CD14-positive monocyte (primary cell): ENCODE measurements at places on chromosomes 5 and 9.

GRCh38 chr5:124655251-124655917 is 91.1 kb downstream of the ZNF608 start:
- DNase-seq, result no peak

GRCh38 chr5:160169326-160169725 is 50.1 kb upstream of the PWWP2A start:
- DNase-seq, result peak; percentile 5

DNA sequence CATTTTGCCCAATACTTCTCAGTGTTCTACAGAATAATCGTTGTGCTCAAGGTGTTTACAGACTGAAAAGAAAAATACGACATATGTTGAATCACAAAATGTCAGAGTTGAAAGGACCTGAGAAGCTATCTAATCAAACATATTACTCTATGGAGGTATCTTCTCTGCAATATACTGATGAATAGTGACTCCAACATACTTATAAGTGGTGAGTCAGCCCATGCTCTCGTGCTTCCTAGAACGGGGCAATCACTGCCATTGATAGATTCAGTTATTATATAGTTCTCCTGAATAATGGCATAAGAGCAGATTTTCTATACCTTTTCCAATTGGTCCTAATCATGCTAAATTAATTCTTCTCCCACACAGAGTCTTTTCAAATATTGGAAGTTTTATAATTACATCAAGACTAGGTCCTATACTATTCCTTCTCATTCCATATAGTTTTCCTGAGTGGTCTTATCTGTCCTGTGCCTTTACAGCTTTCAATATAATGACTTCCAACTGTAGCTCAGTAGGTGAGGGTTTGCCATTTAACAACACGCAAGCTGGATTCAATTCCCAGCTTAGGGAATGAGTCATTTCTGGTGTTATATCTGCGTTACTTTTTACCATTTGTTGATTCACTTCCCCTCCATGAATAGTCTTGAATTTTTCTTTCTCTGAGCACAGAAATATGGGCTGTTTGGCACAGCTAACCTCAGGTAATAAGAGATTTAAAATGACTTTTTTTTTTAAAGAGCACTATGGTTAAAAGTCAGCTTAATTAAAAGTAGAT is 81.1 kb downstream of the PLK2 start:
- DNase-seq, result no peak

- no peak for DNase-seq
Measured at GRCh38 chr9:37910271-37910670, 6.3 kb upstream of the SLC25A51 start.

GRCh38 chr5:58108511-58108910 is 351.4 kb downstream of the PLK2 start:
- no peak for DNase-seq

- no peak for DNase-seq
Measured at GRCh38 chr5:138929571-138929955, 54.4 kb upstream of the LRRTM2 start.

- no peak for DNase-seq
Measured at GRCh38 chr9:14733133-14733532, 10.6 kb upstream of the CER1 start.
